ENCODE measurements at places on chromosomes 5 and 9.

DNA sequence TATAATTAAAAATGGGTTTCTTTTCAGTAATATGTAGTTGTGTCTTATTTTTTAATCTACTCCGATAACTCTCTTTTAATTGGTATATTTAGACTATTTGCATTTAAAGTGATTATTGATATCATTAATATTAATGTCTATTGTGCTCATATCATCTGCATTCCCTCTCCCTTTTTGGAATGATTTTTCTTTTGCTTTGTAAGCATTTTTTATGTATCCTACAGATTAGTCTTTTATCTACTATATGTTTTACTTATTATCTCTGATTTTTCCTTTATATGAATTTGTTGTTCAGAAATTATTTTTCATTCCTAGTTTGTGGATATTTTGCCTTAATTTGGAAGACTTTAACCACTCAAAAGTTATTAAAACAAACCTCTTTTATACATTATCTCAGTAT is 34.0 kb downstream of the NDUFS4 start:
- DNase-seq: no peak

DNA sequence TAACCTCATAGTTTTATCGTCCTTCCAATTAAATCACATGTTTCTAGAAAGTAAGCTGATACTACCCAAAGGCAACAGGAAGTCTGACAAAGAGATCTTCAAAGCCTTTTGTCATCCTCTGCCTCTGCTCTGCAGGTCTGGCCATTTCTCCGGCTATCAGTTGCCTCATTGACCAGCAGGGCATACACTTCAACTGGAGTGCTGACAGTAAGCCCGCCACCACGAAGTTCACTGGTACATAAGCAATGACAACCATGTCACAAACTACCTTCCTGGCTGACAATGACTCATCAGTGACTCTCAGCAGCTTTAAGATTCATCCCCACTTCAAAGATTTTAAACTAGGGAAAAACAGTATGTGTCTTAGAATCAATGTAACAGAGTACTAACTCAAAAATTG is 20.6 kb downstream of the SPTLC1 start:
- DNase-seq: no peak

DNA sequence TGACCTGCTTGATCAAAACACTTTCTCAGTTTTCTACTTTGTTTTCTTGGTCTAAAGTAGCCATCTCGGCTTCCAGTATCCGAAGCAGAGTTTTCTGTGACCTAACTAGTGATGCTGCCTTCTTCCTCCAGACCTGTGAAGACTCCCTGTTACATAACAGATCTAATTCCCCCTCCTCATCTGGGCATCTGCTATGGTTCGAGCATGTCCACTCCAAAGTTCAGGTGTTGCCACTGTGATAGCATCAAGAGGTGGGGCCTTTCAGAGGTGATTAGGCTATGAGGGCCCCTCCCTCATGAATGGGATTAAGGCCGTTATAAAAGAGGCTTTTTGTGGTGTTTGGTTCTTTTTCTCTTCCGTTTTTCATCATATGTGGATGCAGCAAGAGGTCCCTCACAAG is 20.3 kb downstream of the TTC23L start:
- DNase-seq: no peak

GRCh38 chr9:127122176-127123063 is at the start of gene ANGPTL2:
Gene ANGPTL2, minus strand, starts transcription at chr9:127122635. Its CDS starts 13,904 bp downstream, at chr9:127108731.
- DNase-seq: peak; percentile 65

GRCh38 chr9:89048616-89049015 is 57.3 kb downstream of the S1PR3 start:
- DNase-seq: no peak

GRCh38 chr9:76374783-76375559 is 19.3 kb downstream of the RFK start:
- peak; percentile 88 for DNase-seq

DNA sequence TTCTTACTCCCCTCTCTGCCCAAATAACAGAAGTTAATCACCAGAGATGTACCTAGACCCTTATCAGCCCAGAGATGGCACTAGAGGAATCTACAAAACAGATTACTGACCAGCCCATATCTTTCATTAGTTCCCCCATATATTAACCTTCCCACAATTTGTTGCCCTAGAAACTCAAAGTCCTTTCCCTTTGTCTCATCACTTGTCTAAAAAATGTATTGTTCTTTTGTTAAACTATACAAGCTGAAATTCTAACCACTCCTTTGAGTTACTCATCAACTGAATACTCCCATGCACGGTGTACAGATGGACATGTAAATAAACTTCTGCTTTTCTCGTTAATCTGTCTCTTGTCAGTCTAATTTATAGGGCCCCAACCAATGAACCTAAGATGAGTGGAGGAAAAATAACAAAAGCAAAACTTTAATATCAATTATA is 130.9 kb downstream of the CCDC192 start:
- no peak for DNase-seq

DNA sequence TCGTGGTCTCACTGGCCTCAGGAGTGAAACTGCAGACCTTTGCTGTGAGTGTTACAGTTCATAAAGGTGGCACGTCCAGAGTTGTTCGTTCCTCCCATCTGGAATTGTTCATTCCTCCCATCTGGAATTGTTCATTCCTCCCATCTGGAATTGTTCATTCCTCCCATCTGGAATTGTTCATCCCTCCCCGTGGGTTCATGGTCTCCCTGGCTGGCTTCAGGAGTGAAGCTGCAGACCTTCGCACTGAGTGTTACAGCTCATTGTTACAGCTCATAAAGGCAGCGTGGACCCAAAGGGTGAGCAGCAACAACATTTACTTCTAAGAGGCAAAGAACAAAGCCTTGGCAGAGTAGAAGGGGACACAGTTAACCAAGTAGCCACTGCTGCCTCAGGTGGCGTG is 69.1 kb downstream of the GCNT1 start:
- DNase-seq: no peak

GRCh38 chr9:18492612-18493011 is 18.7 kb downstream of the ADAMTSL1 start:
- DNase-seq: no peak

DNA sequence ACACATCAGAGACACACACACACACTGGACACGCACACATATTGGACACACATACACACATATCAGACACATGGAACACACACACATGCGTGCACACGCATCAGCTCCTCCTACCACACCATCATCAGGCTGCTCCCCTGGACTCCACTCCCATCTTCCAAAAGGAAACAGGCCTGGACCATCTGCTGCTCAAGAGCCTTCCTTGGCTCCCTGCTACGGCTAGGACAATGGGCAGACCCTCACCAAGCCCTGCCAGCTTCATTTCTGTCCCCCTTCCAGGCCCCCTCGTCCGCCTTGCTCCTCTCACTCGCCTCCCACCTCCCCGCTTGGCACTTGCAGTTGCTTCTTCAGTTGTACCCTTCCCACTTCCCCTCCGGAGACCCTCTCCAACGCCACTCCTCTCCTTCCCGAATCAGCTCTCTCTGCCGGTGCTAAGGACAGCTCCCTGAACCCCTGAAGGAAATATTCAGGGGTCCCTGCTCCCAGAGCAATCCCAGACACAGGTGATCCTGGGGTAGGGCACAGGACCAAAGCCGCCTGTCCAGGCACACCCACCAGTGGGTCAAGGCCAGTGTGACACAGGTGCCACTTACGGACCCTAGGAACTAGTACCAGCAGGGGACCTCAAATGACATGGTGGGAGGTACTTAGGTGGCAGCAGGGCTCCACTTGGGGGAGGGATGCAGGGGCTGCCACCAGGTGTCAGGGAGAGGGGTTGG is 12.1 kb upstream of the LAMC3 start:
- DNase-seq: no peak

DNA sequence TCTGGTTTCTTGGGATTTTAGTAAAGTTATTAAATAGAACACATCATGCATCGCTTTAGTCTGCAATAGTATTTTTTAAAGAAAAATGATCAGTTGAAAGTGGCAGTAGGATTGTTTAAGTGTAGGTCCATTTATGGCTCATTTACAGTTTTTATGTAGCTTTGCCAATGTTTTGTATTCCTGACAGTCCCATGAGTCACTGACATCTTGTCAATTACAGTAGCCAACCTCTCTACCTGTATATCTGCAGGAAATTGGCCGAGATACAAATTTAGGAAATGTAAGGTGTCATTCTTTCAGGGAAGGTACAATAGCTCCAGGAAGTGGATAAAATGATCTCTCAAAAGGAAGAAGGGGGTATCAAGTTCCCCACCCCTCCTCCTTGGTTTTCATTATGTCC is 47.7 kb upstream of the MTAP start:
- no peak for DNase-seq

GRCh38 chr9:120616966-120617935 is 37.3 kb upstream of the CDK5RAP2 start:
- DNase-seq: no peak

DNA sequence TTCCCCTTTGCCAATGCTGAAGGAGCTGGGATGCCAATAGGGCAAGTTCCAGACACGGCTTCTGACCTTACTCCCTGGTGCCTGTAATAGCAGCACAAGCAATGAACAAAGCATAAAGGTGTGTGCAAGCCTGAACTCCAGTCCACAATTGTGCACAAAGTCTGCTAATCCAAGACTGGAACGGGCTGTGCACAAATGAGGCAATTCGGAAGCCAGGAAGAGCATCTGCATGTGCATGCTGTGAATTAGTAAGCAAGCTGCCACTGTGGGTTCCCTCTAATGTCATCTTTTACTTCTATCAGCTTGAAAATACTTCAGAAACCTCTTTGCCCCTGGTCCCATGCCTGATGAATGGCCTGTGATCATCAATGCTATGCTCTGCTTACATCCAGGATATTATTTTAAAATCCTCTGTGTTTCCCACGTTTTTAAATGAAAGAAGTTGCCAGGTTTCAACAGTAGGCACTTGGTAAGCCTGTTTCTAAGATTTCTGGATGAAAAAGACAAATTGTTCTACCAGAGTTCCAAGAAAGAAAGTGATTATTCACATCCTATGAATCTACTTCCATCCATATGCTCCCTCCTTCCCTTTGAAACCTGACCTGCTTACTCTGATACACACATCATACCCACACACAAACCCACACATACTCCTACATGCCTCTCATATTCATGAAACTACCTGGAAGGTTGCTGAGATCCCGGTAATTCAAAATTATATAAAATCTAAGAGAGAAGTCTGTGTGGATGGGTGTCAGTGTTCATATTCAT is 165.7 kb downstream of the KCTD16 start:
- DNase-seq: no peak

DNA sequence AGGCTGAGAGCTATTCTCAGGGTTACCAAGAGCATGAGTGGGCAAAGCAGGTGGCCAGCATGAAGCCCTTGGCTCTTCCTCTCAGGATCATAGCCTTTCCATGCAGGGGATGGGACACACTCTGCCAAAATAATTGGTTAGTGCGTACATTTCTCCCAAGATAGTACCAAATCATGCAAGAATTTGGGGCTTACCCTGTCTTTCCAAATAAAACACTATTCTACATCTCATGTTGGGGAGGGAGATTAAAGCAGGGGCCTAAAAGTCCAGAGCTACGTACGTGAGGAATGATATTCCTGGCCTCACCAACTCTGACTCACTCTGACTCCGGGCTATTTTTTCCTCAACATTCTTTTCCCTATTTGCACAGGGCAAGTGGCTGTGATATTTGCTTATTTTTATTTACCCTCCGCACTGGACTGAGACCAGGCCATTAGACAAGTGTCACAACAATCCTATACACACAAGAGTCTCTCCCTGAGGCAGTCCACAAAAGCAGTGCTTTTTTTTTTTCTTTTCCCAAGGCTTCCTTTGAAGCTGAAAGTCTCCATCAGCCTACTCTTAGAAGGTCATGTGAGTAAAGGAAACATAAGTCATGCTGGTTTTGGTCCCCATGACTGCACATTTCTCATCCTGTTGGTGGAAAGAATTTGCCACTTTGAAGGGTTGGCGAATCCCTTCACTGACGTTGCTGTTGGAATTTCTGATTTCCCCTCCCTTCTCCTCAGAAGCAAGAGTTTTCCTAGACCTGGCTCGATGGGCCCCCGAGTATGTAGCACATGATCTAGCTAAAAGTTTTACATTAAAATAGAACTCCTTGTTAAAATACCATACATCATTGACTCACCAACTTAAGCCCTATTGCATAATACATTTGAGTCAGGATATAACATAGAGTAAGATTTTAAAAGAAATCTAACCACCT is 40.0 kb downstream of the TMEM252 start:
- no peak for DNase-seq

GRCh38 chr5:33291216-33292000 is 149.4 kb upstream of the TARS1 start:
- no peak for DNase-seq

- DNase-seq: no peak
These were observed 45.7 kb upstream of the PPARGC1B start for GRCh38 chr5:149684371-149684770.

DNA sequence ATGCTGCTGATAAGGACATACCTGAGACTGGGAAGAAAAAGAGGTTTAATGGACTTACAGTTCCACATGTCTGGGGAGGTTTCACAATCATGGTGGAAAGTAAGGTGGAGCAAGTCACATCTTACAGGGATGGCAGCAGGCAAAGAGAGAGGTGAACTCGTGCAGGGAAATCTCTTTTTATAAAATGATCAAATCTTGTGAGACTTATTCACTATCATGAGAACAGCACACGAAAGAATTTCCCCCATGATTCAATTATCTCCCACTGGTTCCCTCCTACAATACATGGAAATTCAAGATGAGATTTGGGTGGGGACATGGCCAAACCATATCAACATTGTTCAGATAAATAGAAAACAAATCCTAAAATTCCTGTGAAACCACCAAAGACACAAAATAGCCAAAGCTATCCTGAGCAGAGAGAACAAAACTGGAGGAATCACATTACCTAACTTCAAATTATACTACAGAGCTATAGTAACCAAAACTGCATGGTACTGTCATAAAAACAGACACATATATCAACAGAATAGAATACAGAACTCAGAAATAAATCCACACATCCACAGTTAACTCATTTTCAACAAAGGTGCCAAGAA is 230.5 kb upstream of the TRIM32 start:
- no peak for DNase-seq

- peak; percentile 88 for DNase-seq
These were observed 11.9 kb downstream of the GLIPR2 start for GRCh38 chr9:36148311-36149051.

- DNase-seq: no peak
These were observed 83.4 kb downstream of the RAPGEF1 start for GRCh38 chr9:131656356-131657036.

DNA sequence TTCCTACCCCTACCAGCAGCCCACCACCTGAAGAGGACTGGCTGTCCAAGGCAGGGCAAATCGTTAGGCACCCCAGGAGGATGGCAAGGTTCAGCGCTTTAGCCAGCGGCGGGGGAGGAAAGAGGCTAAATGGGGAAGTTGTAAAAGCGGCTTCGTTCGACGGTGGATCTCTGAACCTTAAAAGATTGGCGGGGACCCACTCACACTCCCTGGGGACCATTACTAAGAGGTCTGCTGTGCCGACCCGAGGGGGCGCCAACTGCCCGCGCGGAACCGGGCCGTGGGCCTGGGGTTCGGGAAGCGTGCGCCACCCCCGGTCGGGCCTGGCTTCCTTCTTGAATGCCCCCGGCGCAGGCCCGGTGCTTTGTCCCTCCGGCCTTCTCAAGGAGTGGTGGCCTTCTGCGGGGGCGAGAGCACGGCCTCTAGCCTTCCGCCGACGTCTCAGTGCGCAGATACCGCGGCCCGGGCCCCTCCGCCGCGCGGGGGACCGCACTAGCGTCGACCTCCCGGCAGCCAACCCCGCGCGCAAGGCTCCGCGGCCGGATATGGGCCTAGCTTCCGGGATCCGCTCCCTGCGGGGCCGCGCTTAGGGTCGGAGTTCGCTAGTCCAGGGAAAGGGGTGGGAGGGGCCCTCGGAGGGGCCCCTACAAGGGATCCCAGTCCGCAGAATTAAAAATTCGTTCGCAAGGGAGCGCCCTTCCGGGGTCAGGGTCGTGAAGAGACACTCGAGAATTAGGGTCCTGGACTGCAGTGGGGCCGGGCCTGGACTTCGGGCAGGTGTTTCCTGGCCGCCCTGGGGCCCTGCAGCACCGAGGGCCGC is 10.5 kb downstream of the NR2F1-AS1 start:
- DNase-seq: no peak

- DNase-seq: no peak
These were observed 565.0 kb downstream of the CETN3 start for GRCh38 chr5:89844548-89844947.

Data from kidney epithelial cell (primary cell).